ENCODE measurements at places on chromosomes 2 and 18.

DNA sequence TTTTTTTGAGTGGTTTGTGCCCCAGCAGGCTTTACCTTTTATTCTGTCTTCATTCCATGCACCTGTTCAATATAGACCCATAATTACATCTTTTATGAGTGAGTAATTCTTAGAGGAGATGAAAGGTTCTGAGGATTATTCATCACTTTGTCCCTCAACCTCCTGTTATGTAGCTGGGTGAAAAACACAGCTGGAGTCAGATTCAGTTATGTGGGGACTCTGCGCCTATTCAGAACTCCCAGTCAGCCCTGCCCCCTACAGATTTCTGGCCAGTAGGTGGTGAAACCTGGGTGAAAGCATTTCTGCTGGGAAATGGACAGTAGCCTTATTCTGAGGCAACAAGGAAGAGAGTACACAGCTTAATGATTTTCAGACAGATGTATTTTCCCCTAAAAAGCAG lies 107.8 kb downstream of the MGAT5 start:
- peak; percentile 92 for DNase-seq

DNA sequence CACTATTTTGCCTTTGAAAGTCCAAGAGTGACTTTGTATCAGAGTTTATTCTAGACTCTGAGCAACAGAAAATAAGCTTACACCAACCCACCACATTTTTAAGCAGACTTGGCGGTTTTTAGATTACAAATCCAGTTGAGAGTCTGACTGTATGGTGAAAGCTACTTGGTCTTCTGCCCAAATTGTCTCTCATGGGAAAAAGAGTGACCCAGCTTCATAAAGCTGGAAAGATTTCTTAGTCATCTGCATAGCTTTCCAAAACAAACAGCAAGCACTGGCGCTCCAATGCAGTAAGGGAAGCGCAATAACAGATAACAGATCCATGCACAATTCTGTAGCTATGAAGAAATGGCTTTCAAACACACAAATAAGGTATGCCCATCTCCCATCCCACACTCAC lies 7.1 kb downstream of the DSG1 start:
- no peak for DNase-seq

DNA sequence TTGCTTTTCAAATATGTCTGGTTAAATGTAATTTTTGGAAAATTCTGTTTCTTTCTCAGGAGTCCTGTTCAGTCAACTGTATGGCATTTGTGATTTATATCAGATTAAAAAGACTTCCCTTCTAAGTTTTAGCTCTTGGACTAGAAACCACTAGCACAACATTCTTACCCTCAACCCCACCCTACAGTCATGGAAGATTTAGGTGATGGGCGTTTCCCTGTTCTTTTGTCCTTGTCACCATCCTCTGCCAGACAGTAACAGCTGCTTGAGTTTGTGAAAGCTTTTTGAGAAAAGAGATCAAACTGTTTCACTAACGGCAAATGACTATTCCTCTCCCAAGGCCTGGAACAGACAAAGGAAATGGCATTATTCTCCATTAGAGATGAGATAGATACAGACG lies 31.8 kb downstream of the SERPINB5 start:
- no peak for DNase-seq

DNA sequence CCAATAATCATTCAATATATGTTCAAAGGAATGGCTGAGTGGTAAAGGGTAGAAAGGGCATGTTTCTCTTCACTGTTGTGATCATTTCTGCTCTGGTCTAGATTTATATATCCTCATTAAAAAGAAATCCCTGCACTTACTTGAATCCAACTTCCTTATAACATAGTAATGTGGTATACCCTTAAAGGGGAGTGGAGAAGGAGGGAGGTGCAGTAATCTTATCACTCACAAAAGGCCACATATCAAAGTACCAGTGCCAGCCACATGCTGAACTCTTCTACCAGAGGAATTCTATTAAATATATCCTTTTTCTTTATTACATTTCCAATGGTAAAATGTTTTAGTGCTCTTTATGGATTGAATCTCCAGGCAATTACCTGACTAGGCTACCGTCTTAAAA lies 3.3 kb downstream of the KATNAL2 start:
- no peak for DNase-seq

GRCh38 chr2:163248376-163249253 lies 410.0 kb upstream of the KCNH7 start:
- no peak for DNase-seq

Data from NCI-H1417 treated with DMSO at 0.1 percent for 48 hours (cell line).